CMK (cell line): ENCODE measurements at places on chromosomes 6 and 20.

GRCh38 chr6:16412171-16412570 is 173.8 kb downstream of the GMPR start:
- DNase-seq, result no peak

- no peak for DNase-seq
These were observed 649.7 kb upstream of the GJE1 start for GRCh38 chr6:141482796-141483597.

DNA sequence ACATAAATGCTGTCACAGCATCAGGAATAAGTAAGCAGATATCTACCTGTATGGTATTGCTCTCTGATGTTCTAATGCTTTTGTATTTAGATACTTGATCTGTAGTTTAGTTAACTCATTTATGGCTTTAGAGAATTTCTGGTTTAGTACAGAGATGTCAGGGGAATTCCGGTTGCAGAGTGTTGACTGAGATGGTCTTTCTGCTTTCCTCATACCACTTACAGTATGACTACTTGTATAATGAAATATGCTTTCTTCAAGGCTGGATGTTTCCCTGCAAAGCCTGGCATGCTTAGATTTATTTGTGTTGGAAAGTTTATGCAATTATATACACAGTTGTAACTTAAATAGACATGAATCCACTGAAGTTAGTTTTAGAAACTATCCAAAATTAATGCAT is 278.4 kb downstream of the CDH26 start:
- DNase-seq, result no peak

GRCh38 chr20:4244700-4245485 is 229.5 kb upstream of the RNF24 start:
- DNase-seq, result no peak

DNA sequence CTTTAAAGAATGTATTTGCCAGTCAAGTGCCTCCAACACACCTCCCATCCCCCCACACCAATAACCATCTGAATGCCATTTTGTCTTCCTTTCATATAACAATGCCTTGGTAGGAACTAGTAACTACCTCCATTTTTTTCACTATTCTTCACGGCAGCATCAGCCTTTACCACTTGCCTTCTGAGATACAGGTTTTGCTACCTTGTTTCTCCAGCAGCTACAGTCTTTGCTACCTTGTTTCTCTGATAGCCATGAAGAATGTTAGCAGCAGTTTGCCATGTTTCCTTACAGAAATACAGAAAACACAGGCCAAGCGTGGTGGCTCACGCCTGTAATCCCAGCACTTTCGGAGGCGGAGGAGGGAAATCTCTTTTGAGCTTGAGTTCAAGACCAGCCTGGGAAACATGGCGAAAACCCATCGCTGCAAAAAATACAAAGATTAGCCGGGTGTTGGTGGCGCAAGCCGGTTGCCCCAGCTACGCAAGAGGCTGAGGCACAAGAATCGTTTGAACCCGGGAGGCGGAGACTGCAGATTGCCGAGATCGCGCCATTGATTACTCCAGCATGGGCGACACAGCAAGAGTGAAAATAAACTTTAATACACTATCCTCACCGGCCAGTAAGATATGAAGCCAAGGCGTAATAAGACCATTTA is 100.9 kb downstream of the HFE start:
- peak; percentile 69 for DNase-seq
